ENCODE measurements at places on chromosomes 6 and 20. TPM values are rescaled to one million over a fixed set of nuclear protein-coding genes. Genes with fewer than 3 reads are reported as not detected.

GRCh38 chr6:31468311-31468710 lies 29.6 kb upstream of the MICB start:
- no peak for DNase-seq

GRCh38 chr20:9412309-9412708 lies 102.1 kb upstream of the LAMP5 start:
- DNase-seq, result no peak

DNA sequence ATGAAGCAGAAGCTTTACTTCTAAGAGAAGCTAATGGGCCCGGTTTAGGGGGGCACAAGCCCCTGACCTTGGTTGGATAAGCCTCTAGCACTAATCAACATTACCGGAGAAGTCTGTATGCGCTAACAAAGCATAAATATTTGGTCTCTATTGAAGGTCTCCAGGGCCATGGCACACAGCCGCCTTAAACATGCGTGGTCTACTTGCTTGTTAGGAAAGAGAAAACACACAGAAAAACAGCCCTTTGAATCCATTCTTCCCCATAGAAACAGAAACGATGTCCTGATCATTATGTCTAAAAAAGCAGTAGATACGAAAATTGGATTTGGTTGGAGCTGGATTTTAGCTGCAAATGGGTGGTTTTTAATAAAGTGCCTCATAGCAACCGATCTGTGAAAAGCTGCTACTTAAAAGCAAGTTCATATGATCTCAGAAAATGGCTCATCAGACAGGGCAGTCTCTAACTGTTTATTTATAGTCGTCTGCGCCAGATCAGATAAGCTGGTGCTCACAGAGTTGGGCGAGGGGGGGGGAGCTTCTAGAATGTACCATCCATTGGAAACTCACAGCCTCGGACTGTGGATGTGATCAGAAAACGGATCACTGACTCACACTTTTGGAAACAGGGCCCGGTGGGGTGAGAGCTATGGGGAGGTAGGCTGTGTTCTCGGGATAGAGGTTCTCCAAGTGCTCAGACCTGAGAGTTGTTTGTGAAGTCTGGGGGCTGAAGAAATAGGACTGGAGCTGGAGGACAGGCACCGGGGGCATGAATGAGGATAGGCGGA lies 35.3 kb upstream of the APCDD1L start:
- DNase-seq, result peak; percentile 99

GRCh38 chr6:113723182-113723581 lies 134.0 kb upstream of the MARCKS start:
- peak; percentile 29 for DNase-seq

GRCh38 chr6:37319856-37320480 lies 33.8 kb upstream of the RNF8 start:
- DNase-seq, result no peak

Gene TCP11
- not detected for total RNA-seq

All from M059J (cell line).